ENCODE measurements at places on chromosomes 7 and 10. TPM values are rescaled to one million over a fixed set of nuclear protein-coding genes. Genes with fewer than 3 reads are reported as not detected.

The NRCAM gene
- 74.4 TPM for total RNA-seq

The RELN gene
- 2.4 TPM for total RNA-seq

The CABCOCO1 gene
- 0.82 TPM for total RNA-seq

The FXYD4 gene
- not detected for total RNA-seq

The ZNF282 gene
- total RNA-seq: 14.5 TPM

The TAS2R4 gene
- total RNA-seq: 2.6 TPM

The LIPN gene
- 1.7 TPM for total RNA-seq

The EGR2 gene
- 5.6 TPM for total RNA-seq

The VPS37D gene
- total RNA-seq: not detected

The PGAM2 gene
- total RNA-seq: not detected

The NPC1L1 gene
- 0.17 TPM for total RNA-seq

The PPP1R9A gene
- 18.1 TPM for total RNA-seq

The ZNF853 gene
- total RNA-seq: 2.8 TPM

The MRPS17 gene
- total RNA-seq: 5.1 TPM

The MTPN gene
- 160 TPM for total RNA-seq

The CALML5 gene
- total RNA-seq: not detected

The BMPER gene
- total RNA-seq: 3.1 TPM

The SRGN gene
- total RNA-seq: 422 TPM

The ADAMTS14 gene
- not detected for total RNA-seq

The FAM25C gene
- not detected for total RNA-seq

The GATA3 gene
- 0.66 TPM for total RNA-seq

The FAM25A gene
- total RNA-seq: not detected

The HHEX gene
- 14.1 TPM for total RNA-seq

The BLNK gene
- total RNA-seq: 2.1 TPM

The TRIM74 gene
- not detected for total RNA-seq

The GRB10 gene
- total RNA-seq: 109 TPM

The GPER1 gene
- 7.3 TPM for total RNA-seq

The ZNF239 gene
- 3.6 TPM for total RNA-seq

The SH2D4B gene
- total RNA-seq: not detected

The CYP26C1 gene
- total RNA-seq: 0.19 TPM

The ZNF680 gene
- total RNA-seq: 20.2 TPM

The INTS15 gene
- 42.0 TPM for total RNA-seq

The CFAP43 gene
- not detected for total RNA-seq

The WIPF3 gene
- total RNA-seq: 0.65 TPM

The TNS3 gene
- total RNA-seq: 105 TPM

The ANKRD30A gene
- total RNA-seq: 0.66 TPM

The MICALL2 gene
- total RNA-seq: 3.2 TPM

The PNLIPRP1 gene
- not detected for total RNA-seq

The LAMB4 gene
- not detected for total RNA-seq

The CPA2 gene
- not detected for total RNA-seq

The GBX1 gene
- total RNA-seq: not detected

The WNT8B gene
- total RNA-seq: not detected

The LIPF gene
- total RNA-seq: 0.34 TPM

The CALHM1 gene
- total RNA-seq: not detected

The UCMA gene
- total RNA-seq: not detected

The SDK1 gene
- 35.0 TPM for total RNA-seq

The DNAH11 gene
- 0.19 TPM for total RNA-seq

The BRAT1 gene
- total RNA-seq: 20.5 TPM

The GIMAP8 gene
- 16.1 TPM for total RNA-seq

The GPR37 gene
- 0.16 TPM for total RNA-seq

The TRIL gene
- 0.65 TPM for total RNA-seq

The PIK3AP1 gene
- 64.4 TPM for total RNA-seq

The IL2RA gene
- total RNA-seq: 1.5 TPM

The MINDY3 gene
- 40.4 TPM for total RNA-seq

The ADAM12 gene
- total RNA-seq: 16.3 TPM

The LBX1 gene
- total RNA-seq: not detected
